PC-9 (cell line): ENCODE measurements at places on chromosomes 4 and X.

DNA sequence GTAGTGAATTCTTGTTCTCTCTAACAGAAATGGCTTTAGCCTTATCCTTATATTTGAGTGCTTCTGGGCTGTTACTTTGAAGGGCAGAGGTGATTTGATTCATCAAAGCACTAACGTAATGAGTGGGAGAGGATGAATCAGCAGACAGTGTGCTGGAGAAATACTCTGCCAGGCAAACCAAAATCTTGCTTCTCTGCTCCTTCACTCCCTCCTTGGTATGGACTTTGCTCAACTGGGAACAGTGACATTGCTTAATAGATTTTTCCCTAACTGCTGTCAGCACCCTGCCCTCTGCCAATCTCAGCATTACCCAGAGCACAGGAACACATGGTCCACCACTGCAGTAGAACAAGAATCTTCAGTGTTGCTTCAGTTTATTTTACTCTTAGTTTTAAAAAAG is 56.0 kb downstream of the PDLIM5 start:
- DNase-seq = no peak

- DNase-seq = no peak
Observed at GRCh38 chrX:141642979-141643378, 53.5 kb downstream of the SPANXA2 start.

DNA sequence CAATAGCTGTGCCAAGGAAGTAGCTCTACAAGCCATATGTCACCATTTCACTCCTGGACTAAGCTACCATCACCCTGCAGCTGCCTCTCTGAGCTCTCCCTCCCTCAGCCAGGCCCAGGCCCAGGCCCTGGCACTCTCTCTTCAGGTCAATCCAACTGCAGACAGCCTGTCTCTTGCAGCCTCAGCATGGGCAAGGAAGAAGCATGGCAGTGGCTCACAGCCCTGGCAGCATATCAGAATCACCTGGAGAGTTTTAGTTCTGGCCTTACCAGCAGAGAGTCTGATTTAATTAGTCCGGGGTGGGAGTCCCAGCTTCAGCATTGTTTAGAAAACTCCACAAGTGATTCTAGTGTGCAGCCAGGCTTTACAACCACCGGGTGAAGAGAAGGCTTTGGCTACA is 31.5 kb downstream of the NALF2 start:
- DNase-seq = no peak

GRCh38 chr4:22428441-22428840 is 87.4 kb downstream of the ADGRA3 start:
- no peak for DNase-seq

DNA sequence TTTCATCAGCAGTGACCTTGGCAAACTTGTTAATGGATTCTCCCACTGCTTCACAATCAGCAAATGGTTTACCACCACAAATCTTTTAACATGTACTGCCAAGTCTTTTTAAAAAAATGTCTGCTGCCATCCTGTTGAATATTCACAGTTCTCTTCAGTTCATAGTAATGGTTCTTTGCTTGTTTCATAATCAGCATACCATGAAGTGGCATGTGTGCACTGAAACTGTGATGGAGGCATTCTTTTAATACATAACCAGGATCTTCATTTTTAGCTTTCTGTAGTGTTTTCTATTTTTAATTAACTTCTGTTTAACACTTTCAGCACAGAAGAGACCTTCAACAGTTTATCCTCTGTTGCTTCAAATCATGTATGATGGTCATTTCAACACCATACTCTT is 230.1 kb upstream of the ARSJ start:
- DNase-seq = no peak

DNA sequence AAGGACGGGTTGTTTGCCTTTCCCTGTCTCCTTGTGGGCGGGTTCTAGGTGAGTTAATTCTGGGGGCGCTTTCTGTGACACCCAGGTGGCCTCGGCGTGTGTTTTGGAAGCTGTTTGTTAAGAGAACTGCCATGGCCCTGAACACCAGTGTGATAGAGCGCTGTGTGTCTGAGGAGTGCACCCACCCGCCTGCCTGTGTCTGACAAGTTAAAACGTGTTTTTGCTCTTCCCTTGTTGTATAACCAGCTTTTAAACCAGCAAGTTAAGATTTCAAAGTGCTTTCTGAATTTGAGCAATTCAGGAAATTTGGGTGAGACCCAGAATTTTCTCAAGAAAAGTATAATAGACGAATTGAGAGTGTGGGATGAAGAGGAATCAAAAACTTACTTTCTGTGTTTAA is 55.2 kb upstream of the HGFAC start:
- no peak for DNase-seq

DNA sequence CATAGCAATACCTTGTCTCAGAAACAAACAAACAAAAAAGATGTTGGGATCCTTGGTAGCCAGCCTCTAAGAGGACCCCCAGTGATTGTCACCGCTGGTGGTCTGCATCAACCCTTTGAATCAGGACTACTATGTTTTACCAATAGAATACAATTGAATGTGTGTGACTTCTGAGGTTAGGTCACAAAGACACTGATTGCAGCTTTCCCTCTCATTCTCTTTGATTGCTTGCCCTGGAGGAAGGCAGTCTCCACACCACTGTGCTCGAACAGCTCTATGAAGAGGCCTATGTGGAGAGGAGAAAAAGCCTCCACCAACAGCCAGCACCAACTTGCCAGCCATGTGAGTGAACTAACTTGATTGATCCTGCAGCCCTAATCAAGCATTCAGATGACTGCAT is 2.8 kb upstream of the SMIM14 start:
- DNase-seq = no peak
